Muscle of leg (tissue), 16 donors: ENCODE measurements at places on chromosomes 3 and 15. TPM values are rescaled to one million over a fixed set of nuclear protein-coding genes. Genes with fewer than 3 reads are reported as not detected.

GRCh38 chr15:92953566-92953965, 53.4 kb downstream of the CHD2 start:
- no peak for DNase-seq

- no peak for DNase-seq
Measured at GRCh38 chr3:84109911-84110310, 848.9 kb upstream of the CADM2 start.

DNA sequence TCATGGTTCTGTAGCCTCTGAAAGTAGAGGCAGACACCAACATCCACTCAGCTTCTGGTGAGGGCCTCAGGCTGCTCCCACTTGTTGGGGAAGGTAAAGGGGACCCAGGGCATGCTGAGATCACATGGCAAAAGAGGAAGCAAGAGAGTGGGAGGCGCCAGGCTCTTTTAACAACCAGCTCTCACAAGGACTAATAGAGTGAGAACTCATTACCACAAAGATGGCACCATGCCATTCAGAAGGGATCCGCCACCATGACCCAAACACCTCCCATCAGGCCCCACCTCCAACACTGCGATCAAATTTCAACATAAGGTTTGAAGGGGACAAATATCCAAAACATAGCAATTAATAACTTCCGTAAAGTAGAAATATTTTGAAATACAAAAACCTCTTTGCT, 192.3 kb downstream of the OCA2 start:
- DNase-seq, result no peak

DNA sequence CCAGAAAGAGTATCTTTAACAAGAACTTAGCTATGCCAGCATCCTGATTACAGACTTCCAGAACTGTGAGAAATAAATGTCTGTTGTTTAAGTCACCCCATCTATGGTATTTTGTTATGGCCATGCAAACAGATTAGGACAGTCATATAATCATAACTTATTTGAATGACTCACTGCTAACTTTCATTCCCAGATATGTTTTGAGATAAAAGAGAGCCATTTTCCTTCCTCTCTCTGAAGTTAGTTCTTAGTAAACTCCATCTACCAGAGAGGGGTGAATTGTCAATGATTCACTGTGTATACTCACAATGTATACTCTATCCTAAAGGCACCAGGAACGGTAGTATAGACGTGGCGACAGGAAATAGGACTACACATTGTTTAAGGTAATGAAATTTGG, 179.4 kb upstream of the DPH6 start:
- no peak for DNase-seq

GRCh38 chr3:14988988-14989394, 41.6 kb downstream of the NR2C2 start:
- DNase-seq, result no peak

- DNase-seq, result no peak
Measured at GRCh38 chr3:80668600-80669294, 900.9 kb upstream of the ROBO1 start.

DNA sequence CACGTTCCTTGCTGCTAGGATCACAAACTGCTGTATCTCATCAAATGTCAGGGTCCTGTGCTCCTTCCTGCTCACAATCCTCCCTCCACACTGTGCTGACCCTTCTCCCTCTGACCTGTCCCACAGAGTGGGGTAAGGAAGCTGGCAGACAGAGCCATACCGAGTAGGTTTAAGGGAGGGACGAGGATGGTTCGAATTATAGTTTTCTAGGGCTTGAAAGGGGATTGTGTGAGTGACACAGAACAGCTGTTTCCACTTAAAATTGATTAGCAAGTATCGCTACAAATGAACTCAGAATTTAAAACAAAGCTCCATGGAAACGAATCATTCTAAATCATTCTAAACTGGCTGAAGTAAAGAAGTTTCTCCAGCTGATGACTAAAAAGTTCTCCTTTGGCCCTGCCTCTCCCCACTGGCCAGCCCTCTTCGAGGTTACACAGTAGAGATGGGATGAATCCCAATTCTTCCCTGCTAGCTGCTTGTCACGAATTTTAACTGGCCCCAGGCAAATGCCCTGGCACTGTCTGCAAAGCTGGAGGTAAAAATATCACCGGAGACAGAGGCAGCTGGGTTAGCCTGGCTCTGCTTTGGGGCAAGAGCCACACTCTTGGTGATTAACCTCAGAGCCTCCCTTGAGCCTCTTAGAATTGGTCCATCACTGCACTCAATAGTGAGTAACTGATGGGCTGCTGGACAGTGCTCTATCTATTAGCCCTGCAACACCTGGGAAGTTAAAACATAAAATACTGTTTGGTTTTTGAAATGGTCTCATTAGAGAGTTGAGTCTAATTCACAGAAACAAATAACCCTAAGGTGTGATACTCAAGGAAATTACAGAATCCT, 194.9 kb downstream of the CHST2 start:
- peak; percentile 88 for DNase-seq

DNA sequence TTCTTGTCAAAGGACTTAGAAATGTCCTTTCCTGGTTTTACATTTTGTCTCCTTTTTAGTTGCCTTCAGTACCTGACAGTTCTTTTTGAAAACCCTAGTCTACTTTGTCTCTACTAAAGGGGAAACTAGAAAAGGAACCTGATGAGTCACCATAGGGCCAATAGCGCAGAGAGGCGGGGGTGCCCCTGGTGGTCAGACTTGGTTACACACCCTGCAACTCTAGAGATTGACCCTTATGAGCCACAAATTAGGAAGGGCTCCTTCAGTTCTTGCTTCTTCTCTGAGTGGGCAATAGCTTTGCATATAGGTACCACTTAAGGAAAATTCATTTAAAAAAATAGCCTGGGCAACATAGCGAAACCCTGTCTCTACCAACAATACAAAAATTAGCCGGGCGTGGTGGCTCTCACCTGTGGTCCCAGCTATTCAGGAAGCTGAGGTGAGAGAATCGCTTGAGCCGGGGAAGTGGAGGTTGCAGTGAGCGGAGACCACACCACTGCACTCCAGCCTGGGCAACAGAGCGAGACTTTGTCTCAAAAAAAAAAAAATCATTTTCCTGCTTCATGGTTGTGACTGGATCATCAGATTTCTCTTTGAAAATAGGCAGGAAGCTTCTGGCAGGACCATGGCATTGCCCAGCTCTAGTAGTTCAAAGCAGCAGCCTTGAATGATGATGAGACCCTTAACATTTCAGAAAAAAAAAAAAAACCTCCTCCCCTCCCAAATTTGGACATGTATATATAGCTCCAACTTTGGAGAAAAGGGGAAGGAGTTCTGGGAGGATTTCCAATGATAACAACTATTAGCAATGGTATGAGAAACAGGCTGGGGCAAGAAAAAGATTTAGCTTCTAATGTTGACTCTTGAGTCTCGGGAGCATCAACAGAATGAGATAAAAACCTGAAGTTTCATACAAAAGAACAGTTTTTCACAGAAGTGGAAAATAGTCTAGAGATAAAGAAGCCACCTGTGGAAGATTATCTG, 45.2 kb upstream of the RASA2 start:
- DNase-seq, result peak; percentile 69

GRCh38 chr3:16478516-16478915, 35.0 kb downstream of the RFTN1 start:
- DNase-seq, result no peak

GRCh38 chr3:28326458-28326926, 22.0 kb upstream of the ZCWPW2 start:
- DNase-seq, result no peak

DNA sequence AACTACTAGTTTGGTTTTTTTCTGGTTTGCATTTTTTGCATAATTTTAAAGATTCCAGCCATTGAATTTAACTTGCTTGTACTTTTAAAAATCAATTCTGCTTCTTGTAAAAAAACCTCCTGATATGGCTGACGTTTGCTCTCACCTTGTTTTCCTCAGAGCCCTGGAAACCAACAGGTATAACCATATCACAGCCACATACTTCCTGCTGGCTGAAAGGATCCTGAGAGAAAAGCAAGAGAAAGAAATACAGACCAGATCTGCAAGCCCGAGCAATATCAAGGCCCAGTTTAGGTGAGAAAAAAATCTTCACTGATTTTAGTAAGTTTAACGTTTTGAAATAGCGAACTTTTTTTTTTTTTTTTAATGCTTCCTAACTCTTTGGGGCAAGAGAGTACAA, 56.8 kb downstream of the SNRK start:
- no peak for DNase-seq

DNA sequence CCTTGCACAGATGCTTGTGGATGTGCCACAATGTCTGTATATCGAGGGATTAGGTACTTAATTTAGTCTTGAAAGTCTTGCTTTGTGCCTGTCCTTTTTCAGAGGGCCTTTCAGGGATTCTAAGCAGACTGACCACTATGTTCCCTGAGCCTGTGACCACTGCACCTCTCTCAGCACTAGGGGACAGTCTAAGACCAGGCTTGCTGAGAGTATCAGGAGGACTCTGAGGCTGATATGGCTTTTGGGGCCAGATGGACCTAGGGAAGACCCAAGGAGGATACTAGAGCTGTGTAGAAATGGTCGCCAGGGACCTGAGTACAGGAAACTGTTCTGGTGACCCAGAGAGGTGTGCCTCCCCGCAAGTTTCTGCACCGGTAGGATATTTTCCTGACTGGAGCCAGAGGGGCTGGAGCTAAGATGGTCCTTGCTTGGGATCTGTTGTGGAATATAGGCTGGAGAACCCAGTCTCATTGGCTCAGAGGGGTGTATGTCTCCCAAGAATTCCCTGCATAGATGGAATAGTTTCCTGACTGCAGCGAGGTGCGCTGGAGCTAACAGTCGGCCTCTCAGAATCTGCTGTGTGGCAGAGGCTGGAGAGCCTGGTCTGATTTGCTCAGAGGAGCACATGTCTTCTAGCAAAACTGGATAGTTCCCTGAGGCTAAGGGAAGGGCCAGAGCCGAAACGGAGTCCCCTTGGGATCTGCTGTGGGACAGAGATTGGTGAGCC, 213.2 kb upstream of the DCBLD2 start:
- DNase-seq, result no peak

GRCh38 chr3:136276049-136276755, 26.1 kb downstream of the PCCB start:
- DNase-seq, result no peak

DNA sequence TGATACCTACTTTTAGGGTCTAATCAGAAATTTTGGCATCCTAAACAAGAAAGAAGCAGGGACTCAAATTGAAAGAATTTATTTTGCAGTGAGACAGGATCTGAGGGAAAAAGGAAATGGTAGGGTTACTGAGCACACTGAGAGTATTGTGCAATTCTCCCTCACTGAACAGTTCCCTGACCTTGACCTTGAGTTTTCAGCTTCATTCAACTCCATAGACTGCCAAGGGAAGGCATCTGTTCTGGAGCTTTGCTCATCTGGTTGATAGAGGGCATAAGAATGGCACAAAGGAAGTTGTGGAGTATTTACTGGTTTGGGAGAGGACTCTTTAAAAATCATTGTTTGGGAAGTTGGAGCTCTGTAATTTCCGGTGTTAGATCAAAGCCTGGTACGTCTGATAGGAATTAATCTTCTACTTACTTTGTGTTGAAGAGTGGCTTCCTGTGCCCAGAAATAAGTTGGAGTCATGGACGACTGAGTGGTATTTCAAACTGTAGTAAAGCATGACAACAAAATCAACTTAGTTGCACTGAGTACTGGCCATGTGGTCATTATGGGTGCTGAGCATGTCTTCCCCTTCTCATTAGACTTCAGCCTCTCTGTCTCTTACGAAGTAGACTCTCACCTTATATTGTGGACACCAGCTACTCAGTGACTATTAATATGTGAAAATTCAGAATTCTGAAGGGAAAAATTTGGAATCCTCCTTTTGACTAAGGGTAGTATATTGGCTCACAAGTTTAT, 40.8 kb downstream of the CLDN1 start:
- DNase-seq, result no peak

- DNase-seq, result no peak
Measured at GRCh38 chr3:101020351-101021015, 27.3 kb upstream of the ABI3BP start.

GRCh38 chr15:31311735-31312619, 14.7 kb upstream of the KLF13 start:
- DNase-seq, result no peak

- no peak for DNase-seq
Measured at GRCh38 chr3:181330821-181331563, 341.5 kb upstream of the DNAJC19 start.

GRCh38 chr15:56339594-56339993, 25.6 kb upstream of the TEX9 start:
- DNase-seq, result no peak

GRCh38 chr15:38854506-38854905, 289.9 kb upstream of the RASGRP1 start:
- DNase-seq, result no peak

DNA sequence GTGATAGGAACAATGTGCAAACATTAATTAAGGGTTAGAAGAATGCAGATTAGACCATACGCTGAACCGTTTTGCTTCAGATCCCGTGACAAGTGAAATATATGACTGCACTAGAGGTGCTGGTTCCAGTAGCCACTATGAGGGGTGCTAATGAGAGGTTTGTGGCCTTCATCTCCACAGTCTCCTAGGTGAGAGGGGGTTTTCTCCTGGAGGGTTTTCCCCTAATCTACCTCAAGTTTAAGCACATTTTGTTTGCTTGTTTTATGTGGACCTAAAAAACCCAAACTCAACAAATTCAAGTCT, 13.7 kb upstream of the SHF start:
- DNase-seq, result no peak

GRCh38 chr3:81723732-81724313, 37.6 kb downstream of the GBE1 start:
- DNase-seq, result no peak

GRCh38 chr15:79002581-79002980, 57.7 kb upstream of the CTSH start:
- no peak for DNase-seq

GRCh38 chr3:105260385-105260784, 106.3 kb upstream of the ALCAM start:
- DNase-seq, result no peak

DNA sequence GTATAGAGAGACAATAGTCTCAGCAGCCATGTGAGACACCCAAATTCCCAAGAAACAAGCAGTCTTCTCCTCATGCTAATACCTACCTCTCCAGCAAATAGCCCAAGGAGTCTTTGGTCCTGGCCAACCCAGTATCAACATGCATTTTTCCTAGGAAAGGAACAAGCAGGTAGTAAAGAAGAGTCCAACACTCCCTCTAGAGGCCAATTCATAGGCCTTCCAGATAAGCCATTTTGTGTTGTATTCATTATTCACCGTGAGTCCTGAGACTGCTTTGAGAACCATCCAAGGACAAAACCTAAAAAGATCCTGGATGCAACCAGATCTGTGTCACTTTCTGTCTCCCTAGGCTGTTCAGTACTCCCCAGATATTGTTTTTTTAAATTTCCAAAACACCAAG, 63.6 kb upstream of the SNTN start:
- DNase-seq, result no peak

PDHB gene
- total RNA-seq, result 78.8 TPM

CMTM7 gene
- 3.9 TPM for total RNA-seq

CRABP1 gene
- 69.1 TPM for total RNA-seq

IFT122 gene
- 23.6 TPM for total RNA-seq

CYP8B1 gene
- total RNA-seq, result not detected

SYNPR gene
- total RNA-seq, result 0.04 TPM

TNK2 gene
- total RNA-seq, result 25.6 TPM

SLC28A2 gene
- total RNA-seq, result not detected

APOD gene
- total RNA-seq, result 19.2 TPM

TPRA1 gene
- total RNA-seq, result 19.1 TPM

SLC22A13 gene
- total RNA-seq, result 0.22 TPM

SAMMSON gene
- 0.04 TPM for total RNA-seq
